ENCODE measurements at places on chromosomes 16 and 17.

DNA sequence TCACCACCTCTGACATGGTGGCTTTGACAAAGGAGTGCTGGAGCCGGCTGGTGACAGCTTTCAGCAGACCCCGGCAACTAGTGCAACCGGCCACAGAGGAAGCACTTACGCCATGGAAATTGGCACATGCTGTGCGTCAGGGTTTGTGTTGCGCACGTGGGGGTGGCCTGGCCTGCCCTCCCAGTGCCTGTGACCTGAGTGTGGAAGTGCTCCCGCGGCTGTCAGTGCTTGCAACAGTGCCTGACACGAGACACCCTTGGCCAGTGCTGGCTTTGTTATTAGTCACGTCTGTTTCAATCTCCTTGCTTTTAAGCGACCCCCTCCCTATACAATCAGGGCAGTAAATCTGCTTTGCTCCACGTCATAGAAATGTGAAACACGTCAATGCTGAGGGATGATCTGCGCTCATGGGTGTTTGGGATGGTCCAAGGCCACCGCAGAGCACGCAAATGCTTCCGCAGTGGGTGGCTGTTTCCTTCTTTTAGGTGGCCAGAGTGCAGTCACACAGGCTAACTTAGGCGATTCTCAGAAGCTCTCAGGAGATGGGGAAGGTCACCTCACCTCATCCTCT lies 64.3 kb downstream of the PGS1 start:
- H3K4me3 ChIP-seq: no peak overlapping the region
- H3K36me3 ChIP-seq: no peaks in the 10 kb centered on the region
- no peak for DNase-seq

DNA sequence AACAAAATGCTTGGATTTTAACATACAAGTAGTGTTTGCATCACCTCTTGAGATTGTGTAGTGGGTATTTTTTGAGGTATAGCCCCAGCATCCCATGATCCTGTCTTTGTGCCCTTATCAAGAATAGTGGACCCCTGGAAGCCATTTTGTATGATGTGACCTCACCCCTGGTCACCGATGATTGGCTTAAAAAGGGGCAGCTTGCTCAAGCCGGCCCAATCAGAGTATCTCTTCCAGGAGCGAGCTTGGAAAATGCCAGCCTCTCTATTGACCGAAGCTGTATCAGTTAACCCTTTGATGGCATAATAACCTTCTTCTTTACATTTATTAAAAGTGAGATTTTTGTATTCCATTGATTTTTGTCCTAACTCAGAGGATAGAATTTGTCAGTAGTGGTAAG lies 55.5 kb upstream of the FAM20A start:
- H3K36me3 ChIP-seq: no peaks in the 10 kb centered on the region
- no peak overlapping the region for H3K4me3 ChIP-seq
- DNase-seq: no peak
- H3K4me1 ChIP-seq: no peaks in the 10 kb centered on the region

GRCh38 chr16:87201052-87201451 lies 116.1 kb downstream of the C16orf95 start:
- H3K4me3 ChIP-seq: no peak overlapping the region
- no peaks in the 10 kb centered on the region for H3K36me3 ChIP-seq
- H3K27ac ChIP-seq: no peak overlapping the region
- H3K27me3 ChIP-seq: no peaks in the 10 kb centered on the region

GRCh38 chr16:71230122-71230845 lies at the start of gene HYDIN:
Gene HYDIN (minus strand): TSS chr16:71230722. CDS start chr16:71186895, 43,827 bp downstream.
- peaks cover 6% of the 10 kb centered on the region for H3K27me3 ChIP-seq
- no peaks in the 10 kb centered on the region for H3K4me1 ChIP-seq
- H3K27ac ChIP-seq: no peak within 1 kb of the TSS
- no peaks in the 10 kb centered on the region for H3K36me3 ChIP-seq

- no peaks in the 10 kb centered on the region for H3K27me3 ChIP-seq
- no peaks in the 10 kb centered on the region for H3K4me1 ChIP-seq
- no peaks in the 10 kb centered on the region for H3K36me3 ChIP-seq
- H3K4me3 ChIP-seq: no peak overlapping the region
- no peak for DNase-seq
Measured at GRCh38 chr17:79113699-79114457, 39.3 kb downstream of the ENGASE start.

GRCh38 chr16:23877107-23878070 lies 41.6 kb downstream of the PRKCB start:
- peak; percentile 28 for DNase-seq
- peaks cover 54% of the 10 kb centered on the region for H3K4me1 ChIP-seq
- H3K4me3 ChIP-seq: no peak overlapping the region

DNA sequence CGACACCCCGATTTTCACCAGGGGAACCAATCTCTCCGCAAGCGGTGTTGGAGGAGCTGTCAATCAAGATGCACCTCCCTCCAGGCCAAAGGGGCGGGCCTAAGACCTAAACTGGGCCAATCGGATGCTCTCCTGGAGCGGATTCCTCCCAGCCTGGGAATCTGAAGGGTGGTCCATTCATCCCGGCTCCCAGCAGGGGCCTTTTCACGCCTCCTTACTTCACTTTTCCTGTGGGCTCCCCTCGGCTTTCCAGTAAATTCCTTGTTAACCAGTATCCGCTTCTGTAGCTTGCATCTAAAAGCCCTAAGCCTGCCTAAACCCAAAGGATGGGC lies 17.1 kb downstream of the C16orf74 start:
- no peak overlapping the region for H3K4me3 ChIP-seq
- H3K27ac ChIP-seq: no peak overlapping the region
- DNase-seq: no peak
- H3K4me1 ChIP-seq: peaks cover 30% of the 10 kb centered on the region
- no peaks in the 10 kb centered on the region for H3K36me3 ChIP-seq

Data from CD8-positive, alpha-beta memory T cell (primary cell).